ENCODE measurements at places on chromosomes 12 and 14.

DNA sequence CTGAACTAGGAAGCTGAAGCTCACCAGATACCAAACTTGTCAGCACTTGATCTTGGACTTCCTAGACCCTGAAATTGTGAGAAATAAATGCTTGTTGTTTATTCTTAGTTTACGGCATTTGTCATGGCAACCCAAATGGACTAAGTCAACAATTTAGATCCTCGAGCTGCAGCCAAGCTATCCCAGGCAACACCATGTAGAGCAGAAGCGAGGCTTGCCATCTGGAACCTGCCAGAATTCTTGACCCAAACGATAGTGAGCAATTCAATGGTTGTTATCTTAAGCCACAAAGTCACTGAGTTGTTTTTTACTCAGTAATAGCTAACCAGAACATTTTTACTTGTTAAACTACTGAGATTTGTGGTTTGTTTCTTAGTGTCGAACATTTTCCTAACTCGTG, 458.5 kb upstream of the FLRT2 start:
- DNase-seq = no peak

GRCh38 chr12:27554421-27555186, 30.6 kb downstream of the PPFIBP1 start:
- no peak for DNase-seq

DNA sequence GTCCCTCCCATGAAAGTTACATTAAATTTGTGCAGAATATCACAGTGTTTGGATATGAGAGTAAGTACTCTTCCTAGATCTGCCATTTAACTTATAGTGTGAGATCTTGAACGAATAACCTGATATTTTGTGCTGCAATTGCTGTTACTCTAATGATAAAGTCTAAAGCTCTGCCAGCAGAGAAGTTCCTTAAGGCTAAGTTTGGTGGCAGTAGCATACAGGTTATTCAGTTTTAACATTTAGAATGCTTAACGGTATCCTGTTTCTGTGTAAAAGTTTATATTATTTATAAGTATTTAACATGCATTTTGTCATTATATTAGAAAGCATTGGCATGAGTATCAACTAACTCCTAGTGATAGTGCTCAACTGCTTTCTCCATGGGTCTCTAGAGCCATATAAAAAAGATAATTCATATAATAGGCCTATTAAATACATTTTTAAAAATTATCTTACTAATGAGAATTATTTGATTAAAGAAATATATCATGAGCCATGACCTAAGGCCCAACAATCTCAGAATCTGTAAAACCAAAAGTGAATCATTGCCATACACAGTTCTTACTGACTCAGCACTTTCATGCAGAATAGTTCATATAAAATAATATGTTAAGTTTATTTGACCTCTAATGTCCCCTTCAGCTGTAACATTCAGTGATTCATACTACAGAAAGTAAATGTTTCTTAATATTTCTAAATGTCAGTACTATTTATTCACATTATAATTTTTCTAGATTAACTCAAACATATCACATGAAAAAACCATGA, 1058.6 kb downstream of the TRHDE start:
- DNase-seq = no peak

DNA sequence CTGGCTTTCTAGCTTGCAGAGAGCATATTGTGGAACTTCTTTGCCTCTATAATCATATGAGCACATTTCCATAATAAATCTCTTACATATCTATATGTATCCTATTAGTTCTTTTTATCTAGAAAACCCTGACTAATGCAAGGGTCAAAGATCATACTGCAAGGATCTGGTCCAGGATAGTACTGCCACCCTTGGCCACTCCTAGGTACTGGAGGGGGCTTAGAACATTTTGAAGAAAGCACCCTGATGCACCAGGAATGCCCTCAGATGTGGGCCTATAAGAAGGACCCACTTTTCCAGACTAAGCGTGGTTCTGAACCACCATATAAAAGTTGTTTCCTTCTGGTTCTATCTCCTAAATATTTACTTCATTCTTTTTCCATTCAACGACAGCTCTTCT, 14.6 kb downstream of the ATXN7L3B start:
- DNase-seq = no peak

- DNase-seq = no peak
Measured at GRCh38 chr12:6923851-6924250, 3.9 kb upstream of the ATN1 start.

- DNase-seq = no peak
Measured at GRCh38 chr12:26629864-26630263, 203.1 kb downstream of the ITPR2 start.

DNA sequence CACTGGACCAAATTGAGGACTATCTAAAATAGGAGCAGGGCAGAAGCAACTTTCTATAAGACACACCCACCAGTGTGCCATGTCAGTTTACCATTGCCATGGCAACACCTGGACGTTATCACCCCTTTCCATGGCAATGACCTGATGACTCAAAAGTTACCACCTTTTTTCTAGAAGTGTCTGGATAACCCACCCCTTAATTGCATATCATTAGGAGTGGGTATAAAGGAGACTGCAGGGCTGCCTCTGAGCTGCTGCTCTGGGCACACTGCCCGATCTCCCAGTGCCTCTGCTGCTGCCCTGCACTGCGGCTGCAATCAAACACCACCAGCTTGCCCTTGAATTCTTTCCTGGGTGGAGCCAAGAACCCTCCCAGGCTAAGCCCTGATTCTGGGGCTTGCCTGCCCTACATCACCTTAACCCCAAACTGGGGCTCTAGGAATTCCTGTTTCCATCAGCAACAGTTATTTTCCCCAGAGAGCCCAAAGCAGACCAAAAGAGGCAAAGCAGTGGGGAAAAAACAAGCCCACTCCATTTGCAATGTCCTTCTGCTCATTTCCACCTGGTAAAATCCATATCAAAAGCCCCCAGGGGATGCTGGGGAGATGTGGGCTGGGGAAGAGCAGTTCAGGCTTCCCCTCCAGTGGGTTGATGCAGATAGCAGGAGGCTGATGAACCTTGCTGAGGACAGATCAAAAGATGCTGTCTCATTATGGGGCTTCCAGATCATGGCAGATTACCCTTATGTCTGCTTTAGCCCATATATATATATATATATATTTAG, 129.5 kb upstream of the NCOR2 start:
- no peak for DNase-seq

DNA sequence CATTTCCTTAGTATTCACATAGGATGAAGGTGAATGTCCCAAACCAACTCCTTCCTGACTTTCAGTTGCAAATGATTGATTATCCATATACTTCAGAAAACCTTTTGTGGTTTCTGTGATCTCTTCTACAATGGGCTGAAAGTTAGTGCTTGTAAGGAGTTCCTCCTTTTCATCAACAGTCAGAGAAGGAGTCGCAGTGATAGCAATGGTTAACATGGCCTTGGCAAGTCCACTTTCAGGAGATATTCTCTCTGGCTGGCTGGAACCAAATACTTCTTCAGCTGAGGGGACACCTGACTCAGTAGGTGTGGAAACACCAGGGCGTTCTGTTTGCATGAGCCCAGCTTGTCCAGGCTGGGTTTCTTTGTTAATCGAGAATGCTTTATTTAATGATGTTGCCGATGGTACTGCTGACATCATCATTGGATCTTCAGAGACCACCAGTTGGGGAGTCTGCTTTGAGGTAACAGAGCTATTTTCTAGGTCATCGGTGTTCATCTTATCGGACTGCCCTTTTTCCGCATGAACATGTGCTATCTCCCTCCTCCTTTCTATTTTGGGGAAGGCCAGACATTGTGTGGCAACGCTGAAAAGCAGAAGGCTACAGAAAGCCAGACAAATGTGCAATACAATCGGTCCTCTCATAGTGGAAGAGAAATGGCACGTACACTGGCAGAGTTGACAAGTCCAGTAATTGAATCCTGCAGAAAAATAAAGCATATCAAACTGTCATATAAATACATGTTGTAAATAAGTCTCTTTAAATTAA, 13.1 kb downstream of the ARMH4 start:
- no peak for DNase-seq

DNA sequence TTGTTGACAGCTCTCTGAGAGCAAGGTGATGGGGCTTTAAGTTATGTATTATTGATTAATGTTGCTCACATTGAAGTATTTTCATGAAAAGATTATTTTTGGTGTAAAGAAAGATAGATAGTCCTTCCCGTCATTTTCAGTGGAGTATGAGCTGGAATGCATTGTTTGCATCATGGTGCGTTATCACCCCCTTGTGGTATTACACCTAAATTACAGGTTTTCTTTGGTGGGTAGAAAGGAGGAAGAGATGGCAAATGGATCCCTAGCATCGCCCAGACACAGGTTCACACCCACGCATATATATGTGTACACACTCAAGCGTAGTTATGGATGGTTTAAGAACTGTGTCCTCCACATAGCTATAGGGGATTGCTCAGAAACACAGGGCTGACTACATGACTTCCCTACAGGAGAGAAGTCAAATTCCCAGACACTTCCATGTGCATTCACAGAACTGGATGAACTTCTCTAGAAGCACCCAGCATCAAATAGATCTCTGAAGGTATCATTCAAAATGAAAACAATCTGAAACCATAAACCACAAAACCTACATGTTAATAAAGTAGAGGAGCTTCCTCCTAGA, 14.4 kb upstream of the SERPINA10 start:
- no peak for DNase-seq

GRCh38 chr14:63860146-63860545, 7.3 kb downstream of the SYNE2 start:
- no peak for DNase-seq

- no peak for DNase-seq
Measured at GRCh38 chr14:86574778-86575129, 1044.8 kb downstream of the FLRT2 start.

DNA sequence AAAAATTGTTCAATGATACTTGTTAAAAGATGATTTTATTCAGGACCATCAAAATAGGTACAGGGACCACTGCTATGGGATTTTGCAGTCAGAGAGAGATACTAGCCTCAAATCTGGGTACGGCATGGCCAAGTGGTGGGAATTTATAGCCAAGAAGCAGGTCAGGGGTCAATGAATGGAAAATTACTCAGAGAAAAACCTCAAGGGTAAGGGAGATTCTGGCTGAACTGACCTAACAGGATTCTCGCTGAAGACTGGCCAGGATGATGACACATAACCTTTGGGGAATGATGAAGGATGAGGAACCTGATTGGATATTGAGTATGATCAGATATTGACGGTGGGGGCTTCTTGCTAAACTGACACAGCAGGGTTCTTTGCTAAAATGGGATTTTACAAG, 32.7 kb downstream of the DEPDC4 start:
- DNase-seq = no peak

DNA sequence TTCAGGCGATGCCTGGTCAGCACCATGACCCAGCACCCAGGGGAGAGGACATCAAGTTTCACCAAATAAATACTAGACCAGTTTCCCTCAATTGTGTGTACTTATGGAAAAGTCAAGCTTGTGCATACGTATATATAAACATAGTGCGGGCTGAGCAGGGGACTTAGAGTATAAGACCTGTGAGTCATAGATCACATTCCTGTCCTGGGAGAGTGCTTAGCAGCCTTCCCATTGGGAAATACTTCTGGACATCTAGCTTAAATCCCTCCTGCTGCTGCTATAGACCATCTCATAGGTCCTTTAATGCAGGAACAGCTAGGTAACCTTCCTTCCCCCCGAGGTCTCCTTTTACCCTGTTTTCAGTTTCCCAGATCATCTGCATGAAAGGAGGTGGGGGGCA, 51.9 kb downstream of the PRMT8 start:
- no peak for DNase-seq

DNA sequence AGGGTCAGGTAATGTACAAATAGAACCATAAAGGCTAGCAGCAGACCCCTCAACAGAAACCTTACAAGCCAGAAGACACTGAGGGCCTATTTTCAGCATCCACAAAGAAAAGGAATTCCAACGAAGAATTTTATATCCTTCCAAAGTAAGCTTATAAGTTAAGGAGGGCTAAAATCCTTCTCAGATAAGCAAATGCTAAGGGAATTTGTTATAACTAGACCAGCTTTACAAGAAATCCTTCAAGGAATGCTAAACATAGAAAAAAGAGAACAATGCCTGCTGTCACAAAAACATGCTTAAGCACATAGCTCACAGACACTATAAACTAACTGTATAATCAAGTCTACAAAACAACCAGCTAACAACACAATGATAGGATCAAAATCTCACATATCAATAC, 130.7 kb upstream of the RPL10L start:
- no peak for DNase-seq

- no peak for DNase-seq
Measured at GRCh38 chr12:110224379-110225304, 56.4 kb upstream of the ATP2A2 start.

- DNase-seq = no peak
Measured at GRCh38 chr12:6090803-6091202, 33.7 kb downstream of the VWF start.

DNA sequence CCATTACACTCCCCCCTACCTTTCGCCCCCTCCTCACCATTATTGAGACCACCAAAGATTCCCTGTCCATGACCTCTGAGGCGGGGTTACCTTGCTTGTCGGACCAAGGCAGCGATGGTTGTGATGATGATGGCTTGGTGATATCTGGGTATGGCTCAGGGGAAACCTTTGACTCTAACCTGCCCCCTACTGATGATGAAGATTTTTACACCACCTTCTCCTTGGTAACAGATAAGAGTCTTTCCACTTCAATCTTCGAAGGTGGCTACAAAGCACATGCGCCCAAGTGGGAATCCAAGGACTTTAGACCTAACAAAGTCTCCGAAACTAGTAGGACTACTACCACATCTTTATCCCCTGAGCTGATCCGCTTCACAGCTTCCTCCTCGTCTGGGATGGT, 350.2 kb downstream of the DIO2 start:
- no peak for DNase-seq

DNA sequence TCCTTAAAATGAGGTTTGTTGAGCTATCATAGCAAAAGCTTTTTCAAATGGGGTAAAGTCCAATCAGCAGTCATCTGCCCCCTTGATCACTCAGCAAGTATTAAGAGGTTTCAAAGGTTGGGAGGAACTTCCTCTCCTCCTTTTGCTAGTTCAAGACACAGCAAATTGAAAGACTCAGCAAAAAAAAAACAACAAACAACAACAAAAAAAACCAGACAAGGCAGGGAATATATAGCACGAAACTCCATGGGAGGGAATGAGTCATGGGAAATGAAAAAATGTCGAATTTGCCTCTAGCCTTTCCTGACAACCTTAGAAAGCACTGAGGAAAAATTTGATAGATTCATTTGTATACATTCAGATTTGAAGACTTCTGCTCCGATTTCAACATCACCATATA, 1.6 kb upstream of the SLC7A8 start:
- DNase-seq = no peak

GRCh38 chr12:94073441-94074051, 74.8 kb upstream of the PLXNC1 start:
- DNase-seq = no peak

- DNase-seq = no peak
Measured at GRCh38 chr14:72649603-72650227, 244.2 kb downstream of the DPF3 start.

GRCh38 chr14:51022769-51023168, 72.1 kb downstream of the TRIM9 start:
- no peak for DNase-seq
